Right ventricle myocardium superior (tissue), 1 donor: ENCODE measurements at places on chromosomes 3 and 15. TPM values are rescaled to one million over a fixed set of nuclear protein-coding genes. Genes with fewer than 3 reads are reported as not detected.

The GATA2 gene
- 8.3 TPM for total RNA-seq

- no peak for DNase-seq
These were observed 81.6 kb downstream of the PPCDC start for GRCh38 chr15:75104804-75105557.

GRCh38 chr15:73965758-73966113 is 26.4 kb downstream of the STOML1 start:
- DNase-seq: no peak

GRCh38 chr3:150083655-150084042 is 113.0 kb upstream of the PFN2 start:
- no peak for DNase-seq
